ENCODE measurements at places on chromosomes 1 and 21.

GRCh38 chr21:46622226-46622625 is 13.2 kb upstream of the PRMT2 start:
- DNase-seq, result peak; percentile 96

- no peak for DNase-seq
Measured at GRCh38 chr1:178625695-178626094, 99.3 kb upstream of the RALGPS2 start.

GRCh38 chr1:214506972-214507431 is 44.4 kb downstream of the PTPN14 start:
- no peak for DNase-seq

- no peak for DNase-seq
Measured at GRCh38 chr1:211632117-211632807, 43.2 kb downstream of the NEK2 start.

DNA sequence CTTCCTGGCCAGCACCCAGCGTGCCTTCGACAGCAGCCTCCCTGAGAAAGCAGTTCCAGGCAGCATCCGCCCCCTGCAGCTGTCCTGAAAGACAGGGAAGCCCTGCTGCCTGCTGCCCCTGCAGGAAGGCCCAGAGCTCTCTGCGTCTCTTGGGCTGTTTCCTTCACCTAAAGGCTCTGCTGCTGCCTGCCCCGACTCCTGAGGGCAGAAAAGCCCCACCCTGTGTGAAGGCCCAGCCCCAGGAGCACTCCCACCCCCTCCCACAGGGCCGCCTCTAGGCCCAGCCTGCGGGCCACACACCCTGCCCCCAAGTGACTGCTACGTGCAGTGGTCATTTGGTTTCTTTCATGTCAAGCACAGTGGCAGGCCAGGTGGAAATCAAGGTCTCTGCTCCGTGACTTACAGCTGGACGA is 12.4 kb downstream of the RIPK4 start:
- DNase-seq, result no peak

DNA sequence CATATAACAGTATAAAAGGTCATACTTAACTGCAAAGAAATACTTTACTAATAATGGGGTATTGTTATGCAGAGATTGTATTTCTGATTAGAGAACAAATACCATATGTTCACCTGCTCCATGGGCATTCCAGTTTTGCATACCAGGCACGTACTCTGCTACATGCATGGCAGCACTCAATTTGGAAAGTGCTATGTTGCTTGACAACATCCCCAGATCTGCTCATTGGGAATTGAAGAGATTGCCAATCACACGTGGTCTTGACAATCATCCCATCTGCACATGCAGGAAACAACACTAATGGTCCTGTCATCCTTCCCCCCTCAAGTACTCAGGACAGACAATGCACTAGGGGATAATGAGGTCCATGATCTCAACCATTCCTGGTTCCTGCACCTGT is 63.4 kb upstream of the PDE4B start:
- no peak for DNase-seq

GRCh38 chr1:70066711-70067110 is 138.7 kb downstream of the LRRC40 start:
- no peak for DNase-seq

DNA sequence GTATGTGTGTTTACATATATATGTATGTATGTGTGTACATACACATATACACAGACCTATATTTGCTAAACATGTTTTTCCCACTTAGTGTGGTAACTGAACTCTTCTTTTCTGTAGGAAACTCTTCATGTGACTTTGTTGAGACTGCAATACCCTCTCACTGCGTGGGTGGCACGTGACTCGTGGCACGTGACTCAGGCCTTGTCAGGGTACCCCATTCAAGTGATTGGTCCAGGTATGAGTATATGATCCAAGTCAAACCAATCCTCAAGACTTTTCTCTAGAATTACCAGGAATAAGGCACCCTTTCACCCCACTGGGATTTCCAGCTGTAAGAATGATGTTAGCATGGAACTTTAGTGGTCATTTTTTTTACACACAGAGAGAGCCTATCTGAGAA is 149.2 kb upstream of the KCNK2 start:
- no peak for DNase-seq

DNA sequence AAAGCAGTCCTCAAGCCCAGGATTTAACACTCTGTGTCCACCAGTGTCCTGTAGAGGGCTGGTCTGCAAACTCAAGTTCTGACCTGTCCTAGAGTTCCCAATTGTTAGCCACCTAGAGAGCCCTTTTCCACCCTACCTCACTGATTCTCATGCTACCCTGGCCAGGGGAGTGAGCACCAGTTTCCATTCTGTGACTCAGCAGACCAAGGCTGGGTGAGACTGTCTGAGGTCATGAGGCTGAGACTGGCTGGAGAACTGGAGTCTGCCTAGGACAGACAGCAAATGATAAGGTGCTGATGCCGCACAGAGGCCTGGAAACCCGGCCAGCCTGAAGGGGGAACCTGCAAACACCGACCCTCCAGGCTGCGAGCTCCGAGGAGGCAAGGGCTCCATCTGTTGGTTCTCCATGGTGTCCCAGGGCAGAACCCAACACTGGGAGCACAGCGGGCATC is 13.7 kb downstream of the GLIS1 start:
- no peak for DNase-seq

DNA sequence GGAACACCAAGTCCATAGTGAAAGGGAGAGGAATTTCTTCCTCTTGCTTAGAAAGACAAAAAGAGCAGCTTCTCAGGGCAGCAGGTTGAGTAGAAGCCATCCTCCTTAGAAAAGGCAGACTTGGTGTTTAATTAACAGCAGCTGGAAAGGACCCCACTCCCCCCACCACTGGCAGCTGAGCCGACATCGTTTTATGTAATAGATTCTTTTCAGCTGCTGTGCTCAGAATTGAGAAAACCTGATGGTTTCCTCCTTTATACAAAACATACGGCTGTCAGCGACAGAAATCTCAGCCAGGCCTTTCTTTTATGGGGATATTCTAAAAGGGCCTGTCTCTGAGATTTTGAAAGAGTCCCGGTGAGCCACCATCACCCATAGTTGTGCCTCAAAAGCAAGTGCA is 49.9 kb downstream of the MAN1C1 start:
- DNase-seq, result no peak

DNA sequence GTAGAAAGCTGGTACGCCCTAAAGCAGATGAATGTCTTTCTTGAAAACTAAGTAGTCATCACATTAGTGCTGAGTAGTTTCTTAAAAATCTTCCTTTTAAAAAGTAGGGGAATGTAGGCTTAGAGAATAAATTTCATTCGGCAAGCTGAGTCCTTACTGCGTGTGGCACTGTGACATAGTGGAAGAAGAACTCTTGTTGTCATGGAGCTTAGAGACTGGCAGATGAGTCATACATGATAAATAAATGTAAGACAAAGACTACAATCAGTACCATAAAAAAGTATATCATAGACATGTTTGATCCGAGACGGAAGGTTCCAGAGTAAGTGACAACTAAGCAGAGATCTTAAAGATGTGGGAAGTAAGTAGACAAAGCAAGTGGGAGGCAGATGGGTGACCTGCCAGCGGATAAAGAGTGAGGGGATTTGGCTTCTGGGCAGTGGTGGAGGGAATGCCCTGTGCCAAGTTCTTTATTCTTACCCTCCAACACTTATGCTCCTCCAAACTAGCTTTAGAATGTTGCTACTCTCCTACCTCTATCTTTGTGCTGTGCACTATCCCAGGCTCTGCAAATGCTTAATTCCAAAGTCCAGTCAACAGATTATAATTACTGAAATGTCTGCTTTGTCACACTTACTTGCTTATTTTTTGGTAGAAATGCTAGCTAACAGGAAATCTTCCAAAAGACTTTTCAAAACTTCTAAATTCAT is 608.5 kb upstream of the USP24 start:
- DNase-seq, result no peak

DNA sequence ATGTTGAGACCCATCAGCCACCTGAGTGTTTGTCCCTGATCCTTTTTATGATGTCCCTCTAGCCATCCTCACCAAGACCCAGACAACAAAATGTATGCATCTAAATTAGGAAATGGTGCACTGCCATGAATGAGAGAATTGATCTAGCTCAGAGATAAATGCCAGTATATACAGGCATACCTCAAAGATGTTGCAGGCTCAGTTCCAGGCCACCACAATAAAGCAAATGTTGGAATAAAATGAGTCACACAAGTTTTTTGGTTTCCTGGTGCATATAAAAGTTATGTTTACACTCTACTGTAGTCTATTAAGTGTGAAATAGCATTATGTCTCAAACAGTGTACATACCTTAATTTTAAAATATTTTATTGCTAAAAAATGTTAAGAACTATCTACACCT is 63.9 kb downstream of the CHIA start:
- no peak for DNase-seq

DNA sequence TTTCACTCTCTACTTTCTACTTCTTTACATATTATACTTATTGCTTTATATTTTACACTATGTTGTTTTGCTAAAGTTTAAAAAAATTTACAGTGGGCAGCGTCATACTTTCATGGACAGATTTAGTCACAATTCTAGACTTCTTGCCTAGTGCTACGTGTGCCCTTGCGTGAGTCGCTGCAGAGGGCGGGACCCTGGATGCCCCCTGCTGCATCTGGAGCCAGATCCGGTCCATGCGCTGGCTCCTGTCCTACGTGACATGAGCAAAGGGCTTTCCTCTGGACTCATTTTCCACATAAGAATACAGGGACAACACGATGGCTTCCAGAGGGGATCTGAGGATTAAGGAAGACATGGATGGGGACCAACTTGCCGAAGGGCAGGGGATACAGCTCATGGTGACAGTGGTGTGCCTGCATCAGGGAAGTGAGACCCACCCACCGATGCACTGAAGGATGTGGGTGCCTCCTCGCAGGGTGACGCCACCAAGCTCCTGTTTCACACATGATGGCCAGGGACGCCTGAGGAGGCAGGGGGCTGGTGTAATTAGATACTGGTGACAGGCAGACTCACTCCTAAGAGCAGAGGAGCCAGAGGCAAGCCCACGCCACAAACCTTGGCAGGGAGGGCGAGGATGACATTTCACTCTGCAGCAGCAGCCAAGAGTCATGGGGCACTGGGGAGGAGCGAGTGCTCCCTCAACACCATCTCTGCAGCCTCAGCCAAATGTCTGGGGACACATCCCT is 86.6 kb downstream of the DMRTB1 start:
- DNase-seq, result no peak

GRCh38 chr21:42850866-42851391 is 28.4 kb downstream of the WDR4 start:
- no peak for DNase-seq

GRCh38 chr1:209884665-209885117 is 53.3 kb upstream of the SYT14 start:
- no peak for DNase-seq

DNA sequence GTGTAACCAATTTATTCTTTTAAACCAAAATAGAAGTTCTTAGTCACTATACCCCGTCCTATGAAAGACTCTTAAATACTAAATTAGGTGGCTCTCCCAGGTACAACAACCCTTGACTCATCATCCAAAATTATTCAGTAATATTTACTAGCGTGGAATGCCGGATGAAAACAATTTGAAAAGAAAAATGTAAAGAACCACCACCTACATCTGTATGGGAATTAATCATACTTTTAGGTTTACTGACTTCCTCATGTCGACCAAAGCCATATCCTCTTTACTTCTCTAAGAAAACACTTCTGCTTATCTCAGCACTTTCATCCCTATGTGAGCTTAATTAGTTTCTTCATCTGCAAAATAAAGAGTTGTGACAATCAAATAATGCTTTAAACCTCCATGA is 139.6 kb downstream of the AKT3 start:
- no peak for DNase-seq

GRCh38 chr1:231893400-231894102 is 267.0 kb downstream of the DISC1 start:
- no peak for DNase-seq

GRCh38 chr1:99529002-99529401 is 116.9 kb upstream of the PALMD start:
- DNase-seq, result no peak

DNA sequence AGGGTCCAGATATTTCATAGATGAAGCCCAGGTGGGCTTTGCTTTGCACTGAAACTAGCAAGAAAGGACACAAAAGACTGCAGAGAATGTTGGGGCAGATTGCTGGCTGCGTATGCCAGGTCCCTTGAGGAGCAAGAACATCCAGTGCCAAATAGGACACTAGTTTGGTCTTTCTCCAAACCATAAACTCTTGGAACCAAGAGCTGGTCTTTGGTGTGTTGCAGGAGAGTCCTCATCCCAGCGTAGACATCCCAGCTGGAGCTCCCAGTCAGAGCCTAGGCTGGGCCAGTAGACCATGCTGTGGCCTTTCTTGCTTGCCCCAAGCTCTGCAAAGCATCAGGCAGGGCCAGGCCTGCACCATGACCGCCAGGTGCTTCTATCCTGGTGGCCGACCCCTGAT is 87.5 kb downstream of the ATP5PO start:
- no peak for DNase-seq

GRCh38 chr1:209674957-209675564 is at the start of gene G0S2:
G0S2 (plus strand) TSS chr1:209675412; CDS start chr1:209675685, 273 bp downstream.
- no peak for DNase-seq

GRCh38 chr1:208413006-208413405 is 168.8 kb upstream of the PLXNA2 start:
- DNase-seq, result no peak

- no peak for DNase-seq
Measured at GRCh38 chr1:230280054-230280795, 145.9 kb downstream of the PGBD5 start.

DNA sequence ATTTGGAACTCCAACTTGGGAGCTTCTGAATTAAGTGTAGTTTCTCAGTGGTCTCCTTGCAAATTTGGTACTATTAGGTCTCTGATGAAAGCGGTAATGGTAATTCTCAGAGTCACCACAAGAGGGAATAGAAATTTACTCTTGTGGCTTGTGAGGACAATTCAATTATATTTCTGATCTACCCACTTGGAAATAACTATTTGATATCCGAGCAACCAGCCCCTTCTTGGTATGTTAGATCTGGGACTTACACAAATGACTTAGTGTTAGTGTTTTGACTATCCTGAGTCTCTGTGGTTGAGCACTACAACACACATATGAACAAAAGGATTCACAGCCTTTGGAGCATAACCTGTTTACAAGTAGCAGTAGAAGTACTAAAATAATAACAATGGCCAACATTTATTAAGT is 68.1 kb downstream of the RPS6KA1 start:
- no peak for DNase-seq

- no peak for DNase-seq
Measured at GRCh38 chr1:48371598-48371997, 100.4 kb downstream of the SPATA6 start.

- DNase-seq, result no peak
Measured at GRCh38 chr1:58430421-58431275, 115.9 kb downstream of the OMA1 start.

DNA sequence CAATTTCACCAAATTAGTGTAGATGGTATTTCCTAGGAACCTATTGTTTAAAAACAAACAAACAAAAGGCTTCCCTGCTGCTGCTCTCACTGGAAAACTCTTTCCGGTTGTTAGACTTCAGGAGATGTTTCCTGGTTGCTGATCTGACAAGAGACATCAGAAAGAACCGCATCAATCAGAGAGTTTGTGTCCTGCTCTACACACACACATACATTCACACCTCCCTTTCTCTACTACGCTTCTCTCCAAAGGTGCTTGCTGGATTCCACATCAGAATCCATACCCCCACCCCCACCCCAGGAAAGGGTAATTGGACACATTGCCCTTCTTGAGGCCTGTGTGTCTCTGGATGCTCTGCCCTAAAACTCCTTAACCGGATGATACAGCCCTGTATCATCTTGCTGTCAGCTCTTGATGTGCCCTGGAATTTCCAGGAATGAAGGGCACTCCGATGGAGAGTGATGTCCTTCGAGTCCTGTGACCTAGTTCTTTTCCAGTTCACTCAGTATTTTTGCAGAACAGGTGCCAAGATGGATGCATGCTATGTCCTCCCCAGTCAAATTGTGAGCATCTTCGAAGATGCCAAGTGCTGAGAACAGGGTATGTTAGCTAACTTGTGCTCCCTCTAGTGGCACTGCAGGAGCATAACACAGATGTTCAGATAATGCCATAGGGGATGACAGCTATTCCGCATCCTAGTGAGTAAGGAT is 113.7 kb upstream of the SLC35F3 start:
- DNase-seq, result peak; percentile 3

Data from GF-D8 (cell line).